ENCODE measurements at places on chromosomes 5 and 9.

DNA sequence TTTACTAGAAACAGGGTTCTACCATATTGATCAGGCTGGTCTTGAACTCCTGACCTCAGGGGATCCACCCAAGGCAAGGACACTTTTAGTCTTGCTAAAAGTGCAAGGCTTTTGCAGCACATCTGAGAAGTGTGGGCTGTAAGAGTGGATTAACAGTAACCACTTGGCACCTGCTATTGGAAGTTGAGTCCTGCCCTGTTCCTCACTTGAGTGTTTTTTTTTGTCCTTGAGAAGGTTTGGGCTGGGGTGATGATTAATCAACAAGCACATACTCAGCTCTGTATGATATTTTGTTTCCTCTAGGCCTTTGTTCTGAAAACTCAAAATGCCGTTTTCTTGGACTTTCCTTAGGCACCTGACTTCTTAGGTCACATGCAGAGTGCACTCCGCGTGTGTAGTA, 37.4 kb downstream of the SNX30 start:
- no peak for DNase-seq

DNA sequence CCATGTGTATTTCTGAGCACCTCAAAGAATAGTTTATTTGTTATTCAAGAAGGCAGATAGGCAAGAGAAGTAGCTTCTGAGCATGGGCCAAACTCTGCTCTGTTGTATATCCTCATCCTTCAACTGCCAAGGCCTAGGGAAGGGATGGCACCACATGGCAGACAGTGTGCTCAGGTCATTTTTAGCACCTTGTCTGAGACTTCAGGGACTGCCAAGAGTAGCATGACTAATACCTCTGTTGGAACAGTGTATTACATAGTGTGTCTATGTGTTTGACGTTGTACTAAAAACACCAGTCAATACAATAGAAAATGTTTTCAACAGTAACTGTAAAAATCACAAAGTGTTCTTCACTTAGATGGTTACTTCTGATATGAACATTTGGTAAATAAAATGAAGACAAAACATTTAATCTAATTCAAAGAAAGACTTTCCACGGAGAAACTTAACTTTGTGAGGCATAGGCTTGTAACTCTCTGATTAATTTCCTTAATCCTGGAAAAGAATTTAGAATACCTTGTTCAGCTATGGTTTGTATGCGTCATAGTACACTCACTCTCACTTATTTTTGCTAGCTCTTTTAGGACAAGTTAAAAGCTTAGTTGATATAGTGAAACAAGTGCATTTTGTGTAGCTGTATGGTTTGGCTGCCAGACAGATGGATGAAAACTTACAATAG, 318.4 kb upstream of the RIOK2 start:
- no peak for DNase-seq

DNA sequence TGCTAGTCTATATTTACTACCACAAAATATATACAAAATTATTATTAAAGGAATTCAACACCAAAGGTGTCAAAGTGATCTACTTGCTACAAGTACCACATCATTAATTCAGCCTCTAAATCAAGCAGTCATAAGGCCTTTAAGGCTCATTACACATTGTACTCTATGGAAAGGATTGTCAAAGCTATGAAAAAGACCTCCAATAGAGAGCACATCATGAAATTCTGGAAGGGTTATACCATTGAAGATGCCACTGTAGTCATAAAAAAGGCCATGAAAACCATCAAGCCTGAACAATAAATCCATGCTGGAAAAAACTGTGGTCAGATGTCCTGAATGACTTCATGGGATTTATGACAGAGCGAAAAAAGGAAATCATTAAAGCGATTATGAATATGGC, 708.0 kb upstream of the FAM174A start:
- no peak for DNase-seq

GRCh38 chr5:15132816-15133405, 261.3 kb upstream of the ANKH start:
- no peak for DNase-seq

DNA sequence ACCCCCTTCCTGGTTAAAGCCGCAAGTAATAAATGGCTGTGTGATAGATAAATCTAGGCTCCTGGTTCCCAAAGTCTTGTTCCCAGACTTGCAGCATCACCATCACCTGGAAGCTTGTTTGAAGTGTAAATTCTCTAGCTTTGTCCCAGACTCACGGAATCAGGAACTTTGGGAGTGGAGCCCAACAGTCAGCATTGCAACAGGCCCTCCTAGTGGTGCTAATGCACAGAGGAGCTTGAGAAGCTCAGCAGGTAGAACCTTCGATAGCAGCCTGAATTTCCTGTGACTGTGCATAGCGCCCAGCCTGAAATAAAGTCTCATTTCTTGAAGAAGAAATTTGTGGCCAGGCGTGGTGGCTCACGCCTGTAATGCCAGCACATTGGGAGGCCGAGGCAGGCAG, 30.3 kb upstream of the MELK start:
- DNase-seq = no peak

DNA sequence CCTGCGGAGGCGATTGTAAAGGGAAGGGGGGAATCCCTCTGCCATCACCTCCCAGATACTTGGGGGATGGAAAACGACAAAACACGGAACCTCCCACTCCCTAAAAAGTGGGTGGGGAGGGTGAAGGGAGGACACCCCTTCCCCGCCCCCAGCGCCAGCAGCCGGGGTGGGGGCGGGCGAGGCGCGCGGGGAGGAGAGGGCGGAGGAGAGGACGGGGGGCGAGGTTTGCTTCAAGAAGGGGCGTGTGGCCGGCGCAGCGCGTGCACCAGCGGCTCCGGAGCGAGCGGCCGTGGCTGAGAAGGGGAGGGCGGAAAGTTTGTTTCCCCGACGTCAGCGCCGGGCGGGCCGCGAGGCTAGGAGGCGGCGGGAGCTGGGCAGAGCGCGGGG, at the start of gene PRRX2:
Gene PRRX2 (plus strand): TSS at position 259 of the 387 bp plus-strand sequence. CDS start 221 bp downstream, outside the sequence.
- DNase-seq = no peak

DNA sequence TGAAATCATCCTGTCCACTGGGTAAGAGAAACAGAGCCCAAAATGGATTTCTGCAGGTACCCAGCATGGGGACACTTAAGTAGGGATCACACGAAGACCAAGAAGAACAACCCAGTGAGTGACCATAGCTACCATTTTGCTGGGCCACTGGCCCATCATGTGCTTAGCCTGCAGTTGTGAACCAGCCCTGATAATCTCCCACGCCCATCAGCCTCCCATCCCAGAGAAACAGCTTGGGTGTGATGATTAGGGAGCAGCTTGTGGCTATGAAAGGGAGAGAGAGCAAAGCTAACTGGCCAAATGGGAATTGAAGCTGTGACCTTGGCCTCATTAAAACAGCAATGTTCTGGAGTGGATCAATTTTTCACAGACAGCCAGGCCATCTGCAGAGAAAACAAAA, 138.5 kb downstream of the SLC24A2 start:
- no peak for DNase-seq

DNA sequence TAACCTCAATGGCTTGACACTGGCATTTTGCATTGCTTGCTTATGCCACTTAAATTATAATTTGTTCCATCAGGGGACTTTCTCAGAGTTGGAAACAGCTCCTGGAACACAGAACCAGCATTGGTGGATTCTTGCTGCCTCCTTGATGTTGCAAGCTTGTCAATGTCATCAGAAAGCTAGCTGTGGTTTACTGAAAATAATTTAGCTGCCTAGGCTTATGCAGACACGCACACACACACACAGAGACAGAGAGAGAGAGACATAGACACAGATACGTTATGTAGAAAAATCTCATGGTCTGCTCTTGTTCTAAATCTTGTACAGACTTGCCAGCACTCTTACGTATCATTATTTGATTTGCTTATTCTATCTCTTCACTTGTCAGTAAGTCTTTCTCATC, 78.0 kb downstream of the HMHB1 start:
- DNase-seq = no peak

- no peak for DNase-seq
These were observed 1104.8 kb upstream of the COX7C start for GRCh38 chr5:85512896-85513295.

DNA sequence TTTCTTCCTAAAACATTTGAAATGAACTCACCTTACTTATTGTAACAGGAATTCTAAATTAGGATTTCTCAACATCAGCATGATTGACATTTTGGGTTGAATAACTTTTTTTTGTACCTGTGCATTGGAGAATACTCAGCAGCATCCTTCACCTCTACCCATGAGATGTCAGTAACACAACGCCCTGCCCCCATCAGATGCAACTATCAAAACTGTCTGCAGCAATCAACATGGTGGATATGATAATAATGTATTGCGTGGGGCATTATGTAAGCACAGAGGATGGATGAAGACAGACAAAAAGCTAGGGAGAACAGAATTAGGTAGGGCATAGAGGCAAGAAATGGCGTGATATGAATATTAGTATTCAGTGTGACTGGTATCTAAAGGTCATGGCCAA, 94.1 kb downstream of the PLK2 start:
- no peak for DNase-seq

GRCh38 chr5:1437226-1437829, 7.9 kb downstream of the SLC6A3 start:
- DNase-seq = no peak

- no peak for DNase-seq
These were observed 83.1 kb downstream of the VCAN start for GRCh38 chr5:83554686-83555085.

DNA sequence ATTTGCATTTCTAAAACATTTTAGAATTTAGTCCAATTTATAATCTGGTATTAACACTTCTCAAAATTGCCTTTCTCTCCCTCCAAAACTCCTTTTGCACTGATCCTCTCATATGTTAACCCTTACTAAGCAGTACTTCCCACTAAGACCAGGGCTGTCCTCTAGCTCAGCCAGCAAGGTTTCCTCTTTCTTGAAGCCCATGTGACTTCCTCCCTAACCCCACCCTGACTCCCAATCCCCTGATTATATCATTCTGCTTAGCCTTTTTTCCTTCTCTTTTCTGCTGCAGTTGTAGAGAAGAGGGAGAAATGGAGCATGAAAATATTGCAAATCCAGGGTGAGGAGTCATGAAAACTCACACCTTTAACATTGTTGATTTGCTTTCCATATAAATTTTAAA, 241.7 kb downstream of the MCTP1 start:
- no peak for DNase-seq

DNA sequence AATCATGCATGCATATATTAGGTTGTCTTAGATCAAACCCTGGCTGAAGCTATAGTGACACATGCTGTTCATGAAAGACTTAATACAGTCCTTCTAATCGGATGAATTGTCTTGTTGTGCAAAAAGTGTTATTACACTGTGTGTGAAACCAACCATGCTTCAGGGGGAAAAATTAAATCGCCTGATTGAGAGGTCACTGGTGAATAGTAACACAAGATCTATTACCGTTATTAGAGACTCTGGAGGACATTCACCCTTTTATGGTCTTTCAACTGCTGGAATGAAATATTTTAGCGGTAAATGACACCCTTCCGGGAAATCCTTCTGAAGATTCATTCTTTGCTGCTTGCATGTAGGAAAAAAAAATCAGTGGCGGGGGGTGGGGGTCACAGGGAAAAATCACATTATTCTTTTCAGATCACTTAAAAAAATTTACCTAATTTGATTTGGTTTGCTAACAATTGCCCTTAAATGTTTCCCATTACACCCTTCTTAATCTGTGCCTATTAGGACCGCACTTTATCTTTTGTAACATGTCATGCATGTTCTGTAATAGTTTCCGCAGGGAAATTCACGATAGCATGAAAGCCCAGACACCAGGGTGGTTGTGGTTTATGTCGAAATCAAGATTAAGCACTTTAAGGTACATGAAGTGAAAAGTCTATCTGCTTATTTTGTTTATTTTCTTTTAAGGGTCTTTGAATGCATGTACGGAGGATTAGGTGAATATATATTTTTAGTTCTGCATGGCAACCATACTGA, 120.6 kb downstream of the FOCAD start:
- DNase-seq = no peak

DNA sequence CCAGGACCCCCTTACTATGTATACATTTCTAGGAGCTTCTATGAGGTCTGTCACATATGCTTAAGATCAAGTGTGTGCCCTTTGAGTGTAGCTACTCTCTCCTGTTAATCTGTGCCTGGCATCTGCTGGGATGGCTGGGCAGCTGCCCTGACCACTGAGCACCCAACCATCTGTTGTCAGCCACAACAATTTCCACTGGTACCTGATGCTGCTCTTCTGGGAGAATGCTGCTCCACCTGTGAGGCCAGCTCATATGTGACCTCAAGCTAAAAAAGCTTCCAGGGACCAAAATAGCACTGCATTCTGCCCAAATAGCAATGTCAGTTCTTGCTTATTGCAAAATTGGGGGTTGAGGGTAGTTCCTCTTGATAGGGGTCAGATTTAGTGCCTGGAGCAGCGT, 595.6 kb downstream of the RAB3C start:
- no peak for DNase-seq

GRCh38 chr5:139577689-139578290, 16.7 kb downstream of the UBE2D2 start:
- DNase-seq = no peak

GRCh38 chr5:127643607-127644006, 5.3 kb upstream of the CTXN3 start:
- DNase-seq = no peak

- DNase-seq = no peak
These were observed 693.8 kb downstream of the DNAH5 start for GRCh38 chr5:13250464-13251291.

DNA sequence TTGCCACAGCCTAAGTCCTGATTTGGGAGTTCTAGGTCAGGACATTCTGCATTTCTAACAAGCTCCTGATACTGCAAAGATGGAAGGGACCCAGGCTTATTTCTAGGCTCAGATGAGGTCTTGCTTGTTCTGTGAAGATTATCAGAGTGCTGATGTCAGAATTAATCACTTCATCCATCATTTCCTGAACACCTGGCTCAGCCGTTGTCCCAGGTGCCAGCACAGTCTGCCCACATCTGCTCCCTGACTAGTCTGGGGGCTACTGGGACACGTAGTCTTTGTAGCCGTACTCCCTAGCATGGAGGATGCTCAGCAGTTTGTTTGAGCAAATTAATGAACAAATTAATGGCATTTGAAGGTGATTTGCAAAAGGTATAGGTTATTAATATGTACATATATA, 17.9 kb upstream of the SPINK4 start:
- DNase-seq = no peak

DNA sequence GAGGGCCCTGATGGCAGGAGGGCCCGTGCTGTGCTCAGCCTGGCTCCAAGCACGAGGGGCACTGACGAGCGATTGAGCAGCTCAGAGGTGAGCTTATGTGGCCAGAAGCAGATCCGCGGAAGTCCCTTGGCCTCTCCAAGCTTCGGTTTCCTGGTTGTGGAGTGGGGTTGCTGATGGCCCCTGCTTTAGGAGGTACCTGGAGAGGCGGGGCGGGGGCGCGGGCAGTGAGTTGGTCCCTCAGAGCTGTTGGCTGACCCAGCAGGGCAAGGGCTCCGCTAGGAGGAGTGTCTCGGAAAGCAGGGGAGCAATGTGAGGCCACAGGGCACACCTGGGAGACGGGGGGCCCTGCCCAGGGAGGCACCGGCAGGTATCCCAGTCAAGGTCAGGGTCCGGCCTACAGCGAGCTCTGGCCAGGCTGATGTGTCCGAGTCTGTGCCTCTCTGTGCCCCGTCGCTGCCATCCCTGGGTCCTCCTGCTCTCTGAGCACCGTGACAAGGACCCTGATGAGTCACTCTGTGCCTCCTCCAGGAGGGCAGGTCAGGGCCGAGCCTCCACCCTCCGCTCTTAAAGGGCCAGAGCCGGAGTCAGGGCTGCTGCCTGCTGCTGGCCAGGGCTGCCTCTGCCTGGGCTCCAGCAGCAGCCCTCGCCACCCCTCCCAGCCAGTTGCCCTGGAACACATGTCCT, 14.8 kb downstream of the NCS1 start:
- DNase-seq = no peak
